ENCODE measurements at places on chromosomes 3 and 15.

DNA sequence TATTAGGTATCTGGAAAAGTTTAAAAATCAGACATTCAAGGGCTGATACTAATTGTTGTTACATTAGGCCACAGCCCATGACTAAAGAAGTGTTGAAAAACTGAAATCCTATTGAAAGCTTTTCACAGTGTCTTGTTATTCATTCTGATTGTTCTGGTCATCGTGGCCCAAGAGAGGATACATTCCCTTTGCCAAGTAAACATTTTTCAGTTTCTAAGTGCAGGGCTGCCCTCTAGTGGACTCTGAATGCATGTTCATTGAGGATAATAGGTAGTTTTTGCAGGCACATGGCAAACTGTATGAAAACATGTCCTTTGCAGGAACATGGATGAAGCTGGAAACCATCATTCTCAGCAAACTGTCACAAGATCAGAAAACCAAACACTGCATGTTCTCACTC lies 181.1 kb downstream of the MYRIP start:
- peak; percentile 27 for DNase-seq

DNA sequence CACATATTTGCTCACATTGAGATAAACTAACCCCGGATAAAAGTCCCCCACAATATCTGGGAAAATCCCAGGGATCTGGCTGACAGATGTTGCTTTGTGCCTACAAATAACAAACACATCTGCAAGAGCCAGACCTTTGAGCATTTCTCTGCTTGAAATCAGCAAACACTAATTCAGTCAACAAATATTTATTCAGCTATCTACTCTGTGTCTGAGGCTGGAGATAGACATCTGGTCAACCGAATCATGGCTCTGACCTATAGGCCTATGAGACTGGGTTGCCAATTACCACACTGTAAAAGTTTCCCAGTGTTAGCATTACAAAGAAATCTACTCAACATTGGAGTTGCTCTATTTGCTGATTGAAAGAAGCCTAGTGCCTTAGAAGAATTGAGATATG lies 201.1 kb upstream of the CADPS start:
- no peak for DNase-seq

DNA sequence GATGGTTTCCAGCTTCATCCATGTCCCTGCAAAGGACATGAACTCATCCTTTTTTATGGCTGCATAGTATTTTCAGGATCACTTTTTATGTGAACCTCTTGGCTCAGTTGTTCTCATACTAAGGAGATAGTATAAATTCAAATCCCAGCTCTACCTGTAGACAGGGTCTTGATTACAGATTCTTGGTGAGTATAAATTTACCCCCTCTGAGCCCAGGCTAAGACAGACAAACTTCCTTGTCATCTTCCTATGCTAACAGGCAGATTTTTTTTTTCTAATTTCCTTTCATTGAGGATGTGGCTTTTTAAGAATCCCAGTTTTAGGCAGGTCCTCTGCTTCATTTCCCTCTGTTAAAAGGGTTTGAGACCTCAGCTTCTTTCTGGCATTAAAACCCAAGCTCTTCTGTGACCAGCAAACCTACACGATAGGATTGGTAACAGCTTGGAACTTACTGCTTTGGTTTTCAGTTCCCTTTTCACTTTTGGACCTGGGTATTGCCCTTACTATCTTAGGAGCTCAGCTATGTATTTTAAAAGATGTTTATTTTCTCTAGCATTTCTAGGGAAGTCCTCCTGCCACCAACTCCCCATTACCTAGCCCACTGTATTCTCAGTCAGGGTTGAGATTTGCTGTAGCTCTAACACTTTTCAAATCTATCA lies 72.5 kb downstream of the VPS8 start:
- DNase-seq = no peak

GRCh38 chr15:77580996-77581682 lies 51.6 kb downstream of the LINGO1 start:
- peak; percentile 17 for DNase-seq

DNA sequence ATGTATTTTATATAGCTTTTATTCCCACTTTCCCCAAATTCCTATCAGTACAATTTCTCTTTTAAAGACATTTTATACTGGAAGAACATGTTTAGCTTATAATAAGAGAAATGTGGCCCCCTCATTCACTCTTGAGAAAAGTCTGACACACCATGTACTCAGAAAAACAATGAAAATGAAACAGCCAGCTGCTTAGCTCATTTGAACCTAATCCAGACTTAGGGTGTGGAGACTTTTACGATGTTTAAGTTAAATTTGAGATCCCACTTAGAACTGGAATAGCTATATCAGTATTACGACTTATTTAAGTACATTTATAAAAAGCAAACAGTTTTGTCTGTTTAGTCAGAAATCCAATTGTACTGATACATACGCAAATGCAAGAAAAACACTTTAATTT lies 252.3 kb upstream of the ARRDC4 start:
- DNase-seq = no peak

DNA sequence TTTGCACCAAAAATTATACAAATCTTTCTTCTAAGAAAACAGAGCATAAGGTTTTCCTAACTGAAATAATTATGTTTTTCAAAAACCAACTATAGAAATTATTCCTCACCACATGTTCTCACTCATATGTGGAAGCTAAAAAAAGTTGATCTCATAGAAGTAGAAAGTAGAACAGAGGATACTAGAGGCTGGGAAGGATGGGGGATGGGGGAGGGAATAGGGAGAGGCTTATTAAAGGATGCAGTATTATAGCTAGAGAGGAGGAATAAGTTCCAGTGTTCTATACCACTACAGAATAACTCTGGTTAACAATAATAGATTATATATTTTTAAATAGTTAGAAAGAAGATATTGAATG lies 12.7 kb upstream of the TMEM212 start:
- no peak for DNase-seq

DNA sequence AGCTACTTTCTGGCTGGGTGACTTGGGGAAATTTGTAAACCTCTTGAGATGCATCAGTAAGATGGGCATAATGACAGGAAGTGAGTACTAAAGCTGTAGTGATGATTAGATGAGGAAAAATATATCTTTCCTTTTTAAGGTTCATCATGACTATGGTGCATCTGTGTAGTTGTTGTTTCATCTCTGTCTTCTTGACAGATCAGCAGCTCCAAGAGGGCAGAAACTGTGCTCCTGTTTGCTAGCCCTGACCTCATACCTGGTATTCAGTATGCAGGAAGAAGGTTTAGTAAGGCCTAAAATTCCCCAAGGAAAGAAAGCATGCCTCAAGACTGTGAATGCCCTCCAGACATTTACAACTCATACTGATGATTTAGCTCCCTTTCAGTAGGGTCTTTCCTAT lies 82.5 kb upstream of the PSMD6 start:
- no peak for DNase-seq

DNA sequence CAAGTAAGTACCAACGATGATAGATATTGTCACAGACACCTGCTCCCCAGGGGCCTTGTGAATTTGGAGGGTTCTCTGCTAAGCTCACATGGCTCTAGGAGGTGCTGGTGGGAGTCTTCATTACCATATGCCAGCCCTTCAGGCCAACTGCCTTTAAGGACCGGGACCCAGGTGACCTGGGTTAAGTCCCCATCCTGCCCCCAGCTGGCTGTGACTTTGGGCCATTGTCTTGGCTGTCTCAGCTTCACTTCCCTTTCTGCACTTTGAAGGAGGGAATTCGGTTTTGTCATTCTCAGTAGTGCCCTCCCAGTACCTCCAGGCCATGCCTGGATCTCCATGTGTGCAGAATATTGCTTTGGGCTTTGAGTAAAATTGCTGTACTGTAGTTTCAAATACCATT lies 72.8 kb upstream of the ACAD9 start:
- peak; percentile 34 for DNase-seq

DNA sequence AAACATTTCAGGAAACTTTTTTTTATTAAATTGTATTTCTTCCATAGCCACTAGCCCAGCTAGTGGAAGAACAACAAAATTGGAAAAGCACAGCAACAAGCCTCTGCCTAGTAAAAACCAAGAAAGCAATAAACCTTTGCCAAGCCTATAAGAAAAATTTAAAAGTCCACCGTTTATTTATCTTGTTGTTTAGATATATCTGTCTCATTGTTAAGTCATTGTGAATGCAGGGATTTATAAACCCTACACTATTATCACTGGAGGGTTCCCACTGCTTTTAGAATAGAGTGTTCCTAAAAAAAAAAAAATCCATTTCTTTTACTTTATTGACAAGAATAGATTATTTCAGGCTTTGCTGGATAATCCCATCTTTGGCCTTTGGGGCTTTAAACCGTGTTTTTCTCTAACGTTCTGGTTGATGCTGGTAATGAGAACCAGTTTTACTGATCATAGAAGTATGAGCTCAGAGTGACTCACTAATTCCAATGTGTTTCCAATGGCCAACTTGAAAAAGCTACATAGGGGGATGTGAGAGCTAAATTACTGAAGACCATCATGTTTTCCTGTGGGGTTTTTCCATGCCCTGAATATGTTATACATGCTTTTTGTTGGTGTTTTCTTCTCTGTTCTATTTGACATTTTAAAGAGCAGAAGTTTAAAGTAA lies 634.1 kb downstream of the RBMS3 start:
- DNase-seq = no peak

DNA sequence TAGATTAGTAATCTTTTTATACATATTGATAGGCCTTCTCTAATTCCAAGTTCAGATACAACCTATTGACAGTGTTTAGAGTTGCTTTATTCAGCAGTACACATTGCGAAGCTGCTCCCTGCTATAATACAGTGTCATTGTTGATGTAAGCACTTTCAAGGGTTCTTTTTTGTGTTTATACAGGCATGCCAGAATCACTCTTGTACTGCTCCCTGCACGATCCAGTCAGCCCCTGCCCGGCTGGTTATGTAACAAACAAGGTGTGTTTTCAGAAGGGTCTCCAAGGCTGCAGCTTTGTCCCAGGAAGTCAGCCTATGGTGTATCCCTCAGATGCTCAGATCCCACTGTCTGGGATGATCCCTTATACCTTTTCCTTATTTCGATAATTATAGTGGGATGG lies 11.3 kb downstream of the QTRT2 start:
- no peak for DNase-seq

DNA sequence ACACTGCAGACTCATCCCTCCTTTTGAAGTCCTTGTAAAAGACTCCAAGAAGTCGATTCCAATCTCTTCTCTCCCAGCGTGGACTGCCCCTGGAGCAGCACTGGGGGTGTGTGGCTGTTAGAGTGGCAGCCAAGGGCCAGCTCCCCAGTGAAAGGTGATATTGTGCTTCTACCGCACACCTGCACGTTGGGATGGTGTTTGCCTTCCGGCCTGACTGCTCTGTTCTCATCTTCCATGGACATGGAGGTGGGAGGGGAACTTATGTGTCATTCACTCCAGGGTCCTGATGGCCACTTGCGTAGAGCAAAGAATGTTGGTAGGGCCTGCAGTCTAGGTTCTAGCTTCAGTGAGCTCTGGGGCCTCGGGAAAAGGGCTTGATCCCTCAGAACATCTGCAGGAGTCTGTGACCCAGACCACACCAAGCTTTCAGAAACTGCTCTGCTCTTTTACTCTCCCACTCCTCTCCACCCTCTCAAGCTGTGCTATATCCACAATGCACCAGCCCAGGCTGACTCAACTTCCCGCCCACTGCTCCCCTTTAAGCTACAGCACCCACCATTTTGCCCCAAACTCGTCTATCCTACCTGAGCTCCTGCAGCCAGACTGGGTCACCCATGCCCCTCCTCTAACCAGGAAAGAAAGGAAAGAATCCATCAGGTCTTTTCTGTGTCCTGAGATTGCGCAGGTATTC lies 31.3 kb downstream of the LIPC start:
- no peak for DNase-seq

DNA sequence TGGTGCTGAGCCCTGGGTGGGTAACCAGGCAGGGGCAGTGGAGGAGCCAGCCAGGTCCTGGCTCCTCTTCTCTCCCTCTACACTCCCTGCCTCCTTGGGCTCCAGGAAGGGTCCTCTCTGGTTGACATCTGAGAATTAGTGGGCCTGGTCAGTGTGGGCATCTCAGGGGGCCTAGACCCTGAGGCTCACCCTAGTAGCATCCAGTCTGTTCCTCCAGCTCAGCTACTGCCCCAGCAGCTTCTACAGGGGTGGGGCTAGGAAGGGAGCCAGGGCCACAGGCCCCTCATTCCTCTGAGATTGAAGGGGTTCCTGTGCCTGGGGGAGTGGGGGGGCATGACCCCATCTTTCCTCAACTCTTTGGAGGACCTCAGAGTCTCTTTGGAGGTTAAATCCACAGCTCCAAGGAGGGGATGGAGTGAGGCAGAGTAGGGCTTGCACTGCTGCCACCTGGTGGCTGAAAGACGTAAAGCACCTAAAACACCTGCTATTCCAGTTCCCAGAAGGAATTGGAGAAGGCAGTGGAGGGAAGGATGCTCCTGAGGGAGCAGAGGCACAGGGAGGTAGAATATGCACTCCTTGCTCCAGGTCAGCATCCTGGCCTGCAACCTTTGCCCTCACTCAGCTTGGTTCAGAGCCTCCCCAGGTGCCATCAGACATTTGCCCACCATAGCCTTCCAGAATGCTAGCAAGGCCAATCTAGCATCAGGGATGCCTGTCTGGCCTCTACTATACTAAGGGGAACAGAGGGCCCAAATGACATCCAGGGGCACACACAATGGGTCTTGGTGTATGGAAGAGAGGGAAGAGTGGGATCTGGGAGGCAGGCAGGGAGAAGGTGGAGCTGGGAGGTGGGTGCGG lies 25.1 kb downstream of the C3orf18 start:
- DNase-seq = peak; percentile 79

- no peak for DNase-seq
These were observed 12.4 kb downstream of the OTOL1 start for GRCh38 chr3:161508852-161509477.

DNA sequence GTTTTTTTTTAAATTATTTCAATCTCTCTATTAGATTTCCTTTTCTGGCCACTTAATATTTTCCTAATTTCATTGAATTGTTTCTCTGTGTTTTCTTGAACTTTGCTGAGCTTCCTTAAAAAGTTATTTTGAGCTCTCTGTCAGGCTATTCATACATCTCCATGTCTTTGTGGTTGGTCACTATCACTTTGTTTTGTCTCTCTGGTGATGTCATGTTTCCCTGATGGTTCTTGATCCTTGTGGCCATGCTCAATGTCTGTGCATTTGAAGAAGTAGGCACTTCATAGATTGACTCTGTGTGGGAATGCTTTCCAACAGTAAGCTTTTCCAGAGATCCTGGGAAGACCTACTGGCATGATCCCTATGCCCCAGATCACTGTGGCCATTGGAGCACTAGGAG lies 18.6 kb downstream of the CD200R1 start:
- no peak for DNase-seq

DNA sequence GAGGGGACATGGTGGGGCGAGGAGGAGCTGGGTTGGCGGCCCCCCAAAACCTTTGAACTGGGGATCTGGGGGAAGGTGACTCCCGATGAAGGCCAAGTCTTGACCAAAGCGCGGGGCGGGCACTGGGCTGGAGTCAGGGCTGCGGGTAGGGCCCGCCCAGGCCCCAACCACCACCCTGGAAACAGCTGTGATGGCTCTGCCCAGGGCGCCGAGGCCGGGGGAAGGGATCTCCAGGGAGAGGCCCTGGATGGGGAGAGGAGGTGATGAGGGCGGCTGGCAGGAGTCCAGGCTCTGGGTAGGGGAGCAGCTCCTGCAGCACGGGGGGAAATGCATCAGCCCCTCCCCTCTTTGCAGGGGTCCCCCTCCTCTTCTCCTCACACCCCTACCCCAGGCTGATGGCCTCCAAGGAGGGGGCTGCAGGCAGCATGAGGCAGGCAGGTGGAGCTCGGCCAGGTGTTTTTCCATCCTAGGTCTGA lies 5.9 kb upstream of the C15orf39 start:
- DNase-seq = no peak
